ENCODE measurements at places on chromosomes 2 and 18.

GRCh38 chr2:108118996-108119395, 120.8 kb upstream of the SULT1C3 start:
- DNase-seq: no peak

GRCh38 chr2:45418532-45418931, 192.5 kb downstream of the SRBD1 start:
- DNase-seq: no peak

- no peak for DNase-seq
These were observed 4.0 kb downstream of the CYP27C1 start for GRCh38 chr2:127216095-127216494.

GRCh38 chr18:6088432-6088831, 193.1 kb upstream of the TMEM200C start:
- no peak for DNase-seq

- DNase-seq: peak; percentile 69
These were observed 366.9 kb downstream of the EPHA4 start for GRCh38 chr2:221205103-221205673.

- peak; percentile 7 for DNase-seq
These were observed 1.2 kb downstream of the MYL12A start for GRCh38 chr18:3248658-3249359.

GRCh38 chr2:170024721-170025120, 153.2 kb upstream of the MYO3B start:
- no peak for DNase-seq

DNA sequence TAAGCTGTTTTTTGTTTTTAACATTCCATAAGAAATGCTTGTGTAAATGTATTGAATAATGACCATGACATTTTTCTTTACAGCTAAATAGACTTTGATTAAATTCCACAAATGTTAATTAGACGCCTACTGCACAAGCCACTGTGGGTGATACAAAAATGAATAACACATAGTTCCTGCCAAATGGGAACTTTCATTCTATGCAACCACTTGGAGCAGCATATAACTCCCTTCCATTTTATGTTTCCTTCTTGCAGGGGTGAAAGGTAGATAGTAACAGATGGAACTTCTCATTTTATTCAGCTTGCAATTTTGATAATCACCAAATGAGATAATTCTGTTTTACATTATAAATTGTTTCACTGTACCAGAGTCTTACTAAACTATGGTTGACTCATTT, 70.0 kb upstream of the THUMPD2 start:
- DNase-seq: no peak

DNA sequence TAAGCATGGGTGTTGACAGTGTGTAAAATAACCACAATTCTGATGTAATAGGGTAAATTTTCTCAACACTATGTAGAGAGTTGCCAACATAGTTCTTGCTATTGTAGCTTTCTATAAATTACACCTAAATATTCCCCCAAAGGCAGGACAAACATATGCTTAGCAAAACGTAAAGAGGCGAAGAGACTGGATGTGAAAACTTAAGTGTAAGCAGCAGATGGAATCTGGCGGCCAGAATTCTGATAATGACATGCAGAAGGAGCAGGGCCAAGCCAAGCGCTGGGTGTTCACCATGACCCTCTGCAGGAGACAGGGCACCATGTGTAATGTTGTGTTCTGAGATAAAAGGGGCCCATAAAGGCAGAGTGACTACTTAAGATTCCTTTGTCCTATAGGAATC, 105.2 kb upstream of the ZNF521 start:
- no peak for DNase-seq

- no peak for DNase-seq
These were observed 68.0 kb upstream of the ZNF236 start for GRCh38 chr18:76754351-76754750.

All from NCI-H510A (cell line).